ENCODE measurements at places on chromosomes 1 and 21. TPM values are rescaled to one million over a fixed set of nuclear protein-coding genes. Genes with fewer than 3 reads are reported as not detected.

DNA sequence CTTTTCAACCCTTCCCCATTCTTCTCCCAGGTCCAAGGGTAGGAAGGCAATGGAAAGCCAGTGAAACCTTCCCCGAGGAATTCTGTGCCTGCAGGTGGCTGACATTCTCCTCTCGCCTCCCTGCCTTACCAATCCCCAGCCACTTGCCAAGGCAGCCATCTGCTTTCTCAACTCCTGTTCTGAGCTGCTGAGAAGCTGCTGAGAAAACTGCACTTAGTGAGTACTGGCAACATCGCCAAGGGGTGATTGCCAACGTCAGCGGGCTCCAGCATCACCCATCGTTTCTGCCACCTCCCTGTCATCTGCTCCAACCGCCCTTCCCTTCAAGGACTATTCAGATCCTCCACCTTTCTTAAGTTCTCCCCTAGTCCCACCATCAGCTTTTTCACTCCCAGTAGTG, 106.0 kb downstream of the PTPRU start:
- H3K27ac ChIP-seq, result no peak overlapping the region
- no peak overlapping the region for H3K4me3 ChIP-seq
- H3K4me1 ChIP-seq, result no peaks in the 10 kb centered on the region
- DNase-seq, result no peak
- no peaks in the 10 kb centered on the region for H3K36me3 ChIP-seq

- DNase-seq, result no peak
- no peaks in the 10 kb centered on the region for H3K36me3 ChIP-seq
- H3K27ac ChIP-seq, result no peak overlapping the region
- H3K27me3 ChIP-seq, result peaks cover 4% of the 10 kb centered on the region
These were observed 910 bp upstream of the TNR start for GRCh38 chr1:175744305-175744704.

DNA sequence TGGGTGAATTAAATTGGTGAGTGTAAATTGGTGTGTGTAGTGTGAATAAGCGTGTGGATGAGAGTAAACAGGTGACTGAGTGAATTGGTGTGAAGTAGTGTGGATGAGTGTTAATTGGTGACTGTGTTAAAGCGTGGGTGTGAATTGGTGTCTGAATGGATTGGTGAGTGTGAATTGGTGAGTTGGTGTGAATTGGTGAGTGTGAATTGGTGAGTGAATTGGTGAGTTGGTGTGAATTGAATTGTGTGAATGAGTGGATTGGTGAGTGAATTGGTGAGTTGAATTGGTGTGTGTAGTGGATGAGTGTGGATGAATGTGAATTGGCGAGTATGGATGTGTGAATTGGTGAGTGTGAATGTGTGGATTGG, 8.3 kb downstream of the AURKAIP1 start:
- H3K4me1 ChIP-seq, result peaks cover 8% of the 10 kb centered on the region
- DNase-seq, result no peak

- H3K27me3 ChIP-seq, result no peaks in the 10 kb centered on the region
- peaks cover 2% of the 10 kb centered on the region for H3K4me1 ChIP-seq
- DNase-seq, result no peak
- no peak overlapping the region for H3K4me3 ChIP-seq
- H3K36me3 ChIP-seq, result peaks cover 14% of the 10 kb centered on the region
These were observed 774 bp upstream of the ANGPTL7 start for GRCh38 chr1:11188381-11188780.

PRKAA2 gene
- total RNA-seq, result not detected

RCSD1 gene
- 74.7 TPM for total RNA-seq

DNA sequence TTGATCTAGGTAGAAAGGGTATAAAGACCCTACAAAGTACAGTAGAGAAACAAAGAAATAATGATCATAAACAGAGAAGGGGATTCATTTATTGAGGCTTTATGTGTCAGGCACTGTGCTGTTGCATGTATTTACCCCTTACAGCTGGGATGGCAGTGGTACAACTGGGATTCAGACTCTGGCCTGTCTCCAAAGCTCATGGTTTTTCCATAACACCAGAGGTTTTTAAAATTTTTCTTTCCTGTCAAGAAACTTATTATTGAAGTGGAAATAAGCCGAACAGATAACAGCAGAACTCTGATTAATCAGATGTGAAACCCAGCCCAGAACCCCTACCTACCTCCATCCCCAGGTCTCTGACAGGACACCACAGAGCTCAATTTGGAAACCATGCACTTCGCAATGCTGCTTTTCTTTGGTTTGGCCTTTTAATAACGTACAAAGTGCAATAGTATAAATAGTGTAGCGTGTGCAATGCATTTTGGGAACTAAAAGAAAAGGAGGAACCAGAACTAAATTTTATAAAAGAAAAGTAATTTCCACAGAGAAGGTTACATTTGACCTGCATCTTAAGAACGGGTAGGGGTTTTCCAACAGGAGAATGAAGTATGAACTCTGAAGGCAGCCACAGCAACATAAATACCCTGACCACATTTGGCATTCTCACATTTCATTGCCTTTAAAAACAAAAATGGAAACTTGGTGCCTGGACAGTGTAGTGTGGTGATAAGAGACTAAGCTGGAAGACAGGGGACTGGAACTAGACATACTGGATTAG, 92.0 kb upstream of the S1PR1 start:
- no peak for DNase-seq
- H3K27ac ChIP-seq, result no peak overlapping the region
- H3K27me3 ChIP-seq, result peaks cover 1% of the 10 kb centered on the region
- peaks cover 20% of the 10 kb centered on the region for H3K4me1 ChIP-seq
- H3K36me3 ChIP-seq, result peaks cover 4% of the 10 kb centered on the region

- H3K36me3 ChIP-seq, result peaks cover 4% of the 10 kb centered on the region
- peaks cover 32% of the 10 kb centered on the region for H3K4me1 ChIP-seq
- H3K4me3 ChIP-seq, result no peak overlapping the region
These were observed 11.1 kb upstream of the KCNE1 start for GRCh38 chr21:34523019-34523555.

GNG12 gene
- 0.05 TPM for total RNA-seq

FAM43B gene
- not detected for total RNA-seq

GRCh38 chr1:151898519-151898991, 10.8 kb downstream of the THEM4 start:
- H3K27ac ChIP-seq, result peak overlapping the region; percentile 86
- H3K4me1 ChIP-seq, result peaks cover 38% of the 10 kb centered on the region
- peak; percentile 87 for DNase-seq
- H3K4me3 ChIP-seq, result peak overlapping the region; percentile 73

CD244 gene
- total RNA-seq, result not detected

DNA sequence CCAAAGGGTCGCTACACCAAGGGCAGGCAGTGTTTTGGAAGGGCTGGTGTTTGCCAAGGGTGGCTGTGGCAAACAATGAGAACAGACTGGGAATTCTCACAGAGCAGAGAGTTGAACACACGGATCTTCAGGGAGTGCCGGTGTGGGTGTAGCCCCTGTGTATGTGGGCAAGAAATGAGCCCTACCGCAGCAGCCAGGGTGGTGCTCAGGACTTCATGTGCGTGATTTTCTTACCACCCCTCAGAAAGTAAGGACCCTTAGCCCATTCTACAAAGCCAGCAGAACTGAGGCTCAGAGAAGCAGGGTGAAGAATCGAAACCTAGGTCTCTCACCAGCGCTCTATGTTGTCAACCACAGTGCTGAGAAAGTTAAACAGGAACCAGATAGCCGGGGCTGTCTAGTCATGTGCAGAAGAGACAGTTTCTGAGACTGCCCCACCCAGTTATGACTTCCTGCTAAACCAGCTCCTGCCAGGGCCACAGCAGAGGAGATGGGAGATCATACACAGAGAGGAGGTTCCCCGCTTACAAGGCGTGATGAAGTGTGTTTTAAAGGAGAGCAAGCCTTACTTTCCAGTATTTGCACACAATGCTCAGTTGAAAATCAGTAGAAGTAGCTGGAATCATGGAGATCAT, 21.9 kb upstream of the MORC3 start:
- H3K27ac ChIP-seq, result peak overlapping the region; percentile 84
- peak overlapping the region; percentile 74 for H3K4me3 ChIP-seq
- H3K36me3 ChIP-seq, result peaks cover 6% of the 10 kb centered on the region
- peaks cover 27% of the 10 kb centered on the region for H3K4me1 ChIP-seq
- H3K27me3 ChIP-seq, result no peaks in the 10 kb centered on the region
- peak; percentile 93 for DNase-seq

DNA sequence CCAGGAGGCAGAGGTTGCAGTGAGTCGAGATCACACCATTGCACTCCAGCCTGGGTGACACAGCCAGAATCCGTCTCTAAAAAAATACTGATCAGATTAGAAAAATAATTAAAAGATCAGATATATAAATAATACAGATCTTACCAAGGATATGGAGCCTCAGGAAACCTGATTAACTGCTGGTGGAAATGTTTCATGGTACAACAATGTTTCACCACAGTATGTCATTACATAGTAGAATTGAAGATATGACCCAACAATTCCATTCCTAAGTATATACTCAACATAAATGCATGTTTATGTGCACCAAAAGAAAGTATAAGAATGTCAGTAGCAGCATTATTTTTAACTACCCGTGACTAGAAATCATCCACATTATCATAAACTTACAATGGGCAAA, 41.7 kb downstream of the CD53 start:
- H3K27ac ChIP-seq, result no peak overlapping the region
- DNase-seq, result no peak
- H3K27me3 ChIP-seq, result peaks cover 3% of the 10 kb centered on the region
- peaks cover 25% of the 10 kb centered on the region for H3K36me3 ChIP-seq
- H3K4me1 ChIP-seq, result peaks cover 17% of the 10 kb centered on the region

TMOD4 gene
- 1.3 TPM for total RNA-seq

DNA sequence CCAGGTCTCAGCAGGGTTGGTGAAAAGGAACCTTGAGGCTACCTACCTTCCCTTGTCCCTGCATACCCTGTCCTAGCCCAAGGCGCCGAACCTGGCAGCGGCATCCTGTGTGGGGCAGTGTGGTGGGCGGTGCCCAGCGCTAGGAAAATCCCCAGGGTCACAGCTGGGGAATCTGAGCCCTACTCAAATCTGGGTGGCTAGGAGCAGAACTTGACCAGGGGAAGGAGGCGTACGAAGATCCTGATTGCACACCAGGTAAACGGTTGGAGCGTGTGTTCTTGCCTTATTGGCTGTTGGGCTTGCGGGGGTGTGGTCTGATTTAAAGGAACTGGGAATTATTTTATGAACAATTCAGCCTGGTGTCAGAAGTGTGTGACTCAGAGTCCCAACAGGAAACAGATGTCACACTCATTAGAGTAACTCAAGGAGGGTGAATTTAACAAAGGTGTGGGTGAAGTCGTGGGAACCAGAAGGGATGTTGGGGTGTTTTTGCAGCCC, 118.6 kb downstream of the LRIG2 start:
- H3K27ac ChIP-seq, result no peak overlapping the region
- H3K27me3 ChIP-seq, result peaks cover 3% of the 10 kb centered on the region
- DNase-seq, result no peak
- H3K36me3 ChIP-seq, result no peaks in the 10 kb centered on the region
- H3K4me1 ChIP-seq, result no peaks in the 10 kb centered on the region
- no peak overlapping the region for H3K4me3 ChIP-seq

FALEC gene
- total RNA-seq, result not detected

DNA sequence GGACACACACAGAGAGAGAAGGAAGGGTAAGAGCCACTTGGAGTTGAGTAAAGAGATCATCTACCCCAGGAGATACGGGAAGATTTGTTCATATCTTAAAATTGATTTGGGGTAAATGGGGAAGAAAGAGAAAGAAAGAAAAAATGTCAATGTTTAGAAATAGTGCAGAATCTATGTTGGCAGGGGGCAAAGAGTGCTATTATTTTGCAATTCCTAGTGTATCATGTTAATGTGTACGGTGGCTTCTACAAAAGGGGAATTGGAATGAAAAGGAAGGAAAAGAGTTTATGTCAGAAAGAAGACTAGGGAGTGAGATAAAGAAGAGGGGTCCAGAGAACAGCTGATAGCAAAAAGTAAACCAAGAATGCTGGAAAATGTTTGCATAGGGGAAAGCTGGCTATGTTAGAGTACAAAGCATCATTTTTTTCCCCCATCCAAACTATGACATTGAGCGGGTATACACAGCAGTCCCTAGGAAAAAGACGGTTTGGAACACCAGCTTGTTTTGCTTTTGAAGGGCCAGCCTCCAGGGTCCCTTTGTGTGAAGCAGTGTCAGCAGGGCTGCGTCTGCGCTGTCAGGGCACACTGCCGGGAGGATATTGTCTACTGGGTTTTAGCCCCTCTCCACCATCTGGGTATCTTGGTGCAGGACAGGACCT, 10.8 kb downstream of the LRRC8D start:
- no peak overlapping the region for H3K4me3 ChIP-seq
- H3K27ac ChIP-seq, result no peak overlapping the region
- peaks cover 3% of the 10 kb centered on the region for H3K27me3 ChIP-seq
- peaks cover 2% of the 10 kb centered on the region for H3K36me3 ChIP-seq

DNA sequence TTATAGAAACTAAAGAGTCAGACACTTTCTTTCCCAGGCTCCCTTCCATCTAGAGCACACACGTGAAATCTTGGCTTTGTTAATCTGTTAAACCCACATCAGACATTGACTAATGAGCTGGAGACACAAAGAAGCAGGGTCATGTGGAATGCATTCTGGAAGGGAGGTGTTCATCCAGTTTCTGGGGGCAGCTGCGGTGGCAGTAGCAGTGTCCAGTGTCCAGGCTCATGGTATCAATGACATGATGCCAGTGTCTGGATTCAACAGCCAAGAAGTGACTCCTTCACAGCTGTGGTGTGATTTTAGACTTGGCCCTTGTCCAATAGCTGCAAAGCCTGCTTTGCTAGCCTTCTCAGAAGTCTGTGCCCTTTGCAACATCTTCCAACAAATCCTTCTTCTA, 95.2 kb downstream of the NTPCR start:
- H3K4me1 ChIP-seq, result no peaks in the 10 kb centered on the region
- H3K36me3 ChIP-seq, result peaks cover 28% of the 10 kb centered on the region
- no peaks in the 10 kb centered on the region for H3K27me3 ChIP-seq
- peak; percentile 32 for DNase-seq
- H3K27ac ChIP-seq, result no peak overlapping the region

DNA sequence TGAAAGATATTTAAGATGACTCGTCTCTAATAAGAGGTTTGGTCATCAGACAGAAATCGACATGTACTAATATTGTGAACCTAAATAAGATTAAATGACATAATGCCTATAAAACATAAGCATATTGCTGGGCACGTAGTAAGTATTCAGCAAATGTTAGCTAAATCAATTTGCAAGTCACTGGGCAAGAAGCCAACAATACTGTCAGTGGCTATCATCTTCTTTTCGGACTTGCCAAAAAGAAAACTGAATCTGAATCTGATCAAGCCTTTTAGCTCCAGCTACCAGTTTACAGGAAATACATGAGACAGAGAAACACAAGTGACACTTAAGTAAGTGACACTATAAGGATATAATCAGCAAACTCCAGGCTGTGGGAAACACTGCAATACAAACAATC, 46.0 kb downstream of the RPL5 start:
- no peaks in the 10 kb centered on the region for H3K27me3 ChIP-seq
- H3K27ac ChIP-seq, result peak overlapping the region; percentile 8
- H3K4me1 ChIP-seq, result peaks cover 20% of the 10 kb centered on the region
- H3K4me3 ChIP-seq, result peak overlapping the region; percentile 42
- peaks cover 27% of the 10 kb centered on the region for H3K36me3 ChIP-seq

- H3K27me3 ChIP-seq, result no peaks in the 10 kb centered on the region
- no peak overlapping the region for H3K27ac ChIP-seq
- no peak for DNase-seq
- no peak overlapping the region for H3K4me3 ChIP-seq
- no peaks in the 10 kb centered on the region for H3K4me1 ChIP-seq
- H3K36me3 ChIP-seq, result no peaks in the 10 kb centered on the region
These were observed 112.9 kb downstream of the GREM2 start for GRCh38 chr1:240499012-240499411.
